ENCODE measurements at places on chromosomes 6 and 20.

GRCh38 chr6:99080191-99080590 is 132.4 kb upstream of the FBXL4 start:
- DNase-seq, result no peak

- no peak for DNase-seq
Measured at GRCh38 chr20:17142666-17143065, 84.2 kb upstream of the PCSK2 start.

DNA sequence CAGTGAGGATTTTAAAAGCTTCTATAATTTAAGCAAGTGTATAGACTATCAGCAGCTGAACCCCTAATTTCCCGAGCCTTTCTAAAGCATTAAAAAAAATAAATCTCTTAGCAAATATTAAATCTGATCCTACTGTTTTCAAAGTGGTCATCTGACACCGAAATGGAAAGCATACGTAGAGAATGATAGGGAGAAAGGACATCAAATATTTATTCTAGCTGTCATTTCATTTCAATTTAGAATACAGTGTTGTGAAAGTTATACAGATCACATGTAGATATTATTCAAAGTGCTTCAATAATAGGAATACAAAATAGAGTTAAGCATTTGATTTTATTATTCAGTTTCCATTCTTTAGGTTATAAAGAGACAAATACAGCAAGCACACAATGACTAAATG is 61.9 kb upstream of the PKIB start:
- no peak for DNase-seq

DNA sequence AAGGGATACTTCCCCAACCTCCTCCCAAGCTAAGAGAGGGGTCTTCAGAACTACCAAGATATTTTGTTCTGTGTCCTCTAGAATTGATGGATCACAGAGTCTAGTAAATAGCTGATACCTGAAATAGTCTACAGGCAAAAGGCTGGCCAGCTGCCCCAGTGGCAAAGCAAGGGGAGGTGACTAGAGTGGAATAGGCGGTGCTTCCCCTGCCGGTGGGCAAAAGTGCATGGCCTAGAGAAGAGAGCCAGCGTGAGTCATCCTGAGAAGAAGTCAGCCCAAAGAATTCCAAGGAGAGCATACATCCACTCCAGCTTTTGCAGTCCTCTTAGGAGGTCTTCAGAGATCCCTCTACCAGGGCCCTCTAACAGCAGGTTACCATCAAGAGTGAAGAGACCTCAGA is 14.7 kb downstream of the DPPA5 start:
- DNase-seq, result no peak

GRCh38 chr6:158642097-158642601 is 2.4 kb downstream of the DYNLT1 start:
- DNase-seq, result no peak

- DNase-seq, result no peak
Measured at GRCh38 chr6:124927806-124928205, 34.4 kb upstream of the RNF217 start.

DNA sequence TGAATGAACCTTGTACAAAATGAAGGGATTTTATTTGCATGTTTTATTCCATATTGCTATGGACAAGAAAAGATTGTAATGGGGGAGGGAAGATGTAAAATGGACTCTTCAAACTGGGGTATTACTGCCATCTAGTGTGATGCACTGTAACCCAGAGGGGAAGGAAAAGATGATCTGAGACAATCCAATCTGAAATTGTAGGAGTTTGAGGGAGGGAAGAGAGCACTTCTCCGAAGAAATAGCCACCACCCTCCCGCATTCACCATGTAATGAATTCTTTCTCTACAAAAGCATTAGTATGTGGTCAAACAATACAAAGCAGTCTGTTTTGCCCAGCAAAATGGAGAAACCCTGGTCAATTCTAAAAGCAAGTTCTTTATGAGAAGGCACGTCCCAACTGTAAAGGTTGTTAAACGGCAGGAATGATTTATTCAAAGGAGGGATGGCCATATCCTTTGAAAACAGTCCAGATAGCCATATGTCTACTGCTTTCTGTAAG is 679.5 kb upstream of the NRSN1 start:
- DNase-seq, result no peak

GRCh38 chr20:52426856-52427255 is 235.3 kb upstream of the ZFP64 start:
- no peak for DNase-seq

- DNase-seq, result no peak
Measured at GRCh38 chr6:37243816-37244370, 13.7 kb upstream of the TBC1D22B start.

DNA sequence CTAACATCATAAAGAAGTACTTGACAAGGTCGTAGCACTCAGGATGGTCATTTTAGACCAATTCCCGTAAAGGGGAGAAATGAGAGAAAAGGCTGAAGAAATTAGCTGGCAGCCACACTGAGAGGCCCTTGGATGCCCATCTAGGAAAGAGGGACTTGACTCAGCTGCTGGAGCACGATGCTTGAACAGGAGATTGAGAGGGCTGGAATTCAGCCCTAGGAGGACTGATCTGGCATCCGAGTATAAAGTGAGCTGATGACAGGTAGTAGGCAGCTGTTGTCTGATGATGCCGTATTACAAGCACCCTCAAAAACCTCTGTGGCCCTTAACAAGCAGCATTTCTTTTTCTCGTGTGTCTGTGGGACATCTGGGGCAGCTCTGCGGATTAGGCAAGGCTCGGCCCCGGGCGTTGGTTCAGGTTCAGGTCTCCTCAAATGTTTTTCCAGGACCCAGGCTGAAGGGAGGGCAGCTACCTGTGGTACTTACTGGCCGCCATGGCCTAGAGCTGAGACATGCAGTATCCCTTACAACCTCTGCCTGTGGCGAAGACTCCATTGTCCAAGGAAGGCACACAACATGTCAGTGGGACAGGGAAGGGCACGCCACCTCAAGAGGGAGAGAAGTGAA is 219.6 kb upstream of the SNX9 start:
- DNase-seq, result no peak

DNA sequence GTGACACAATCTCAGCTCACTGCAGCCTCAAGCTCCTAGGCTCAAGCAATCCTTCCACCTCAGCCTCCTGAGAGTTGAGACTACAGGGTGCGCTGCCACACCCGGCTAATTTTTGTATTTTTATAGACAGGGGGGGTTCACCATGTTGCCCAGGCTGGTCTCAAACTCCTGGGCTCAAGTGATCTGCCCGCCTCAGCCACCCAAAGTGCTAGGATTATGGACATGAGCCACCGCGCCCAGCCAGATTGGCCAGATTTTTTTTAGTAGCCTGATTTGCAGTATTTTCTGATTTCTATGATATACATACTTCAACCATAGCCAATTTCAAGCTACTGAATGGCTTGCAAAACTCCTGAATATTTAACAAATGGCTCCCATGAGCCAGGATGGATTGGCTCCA is 21.4 kb upstream of the DLGAP4 start:
- no peak for DNase-seq

DNA sequence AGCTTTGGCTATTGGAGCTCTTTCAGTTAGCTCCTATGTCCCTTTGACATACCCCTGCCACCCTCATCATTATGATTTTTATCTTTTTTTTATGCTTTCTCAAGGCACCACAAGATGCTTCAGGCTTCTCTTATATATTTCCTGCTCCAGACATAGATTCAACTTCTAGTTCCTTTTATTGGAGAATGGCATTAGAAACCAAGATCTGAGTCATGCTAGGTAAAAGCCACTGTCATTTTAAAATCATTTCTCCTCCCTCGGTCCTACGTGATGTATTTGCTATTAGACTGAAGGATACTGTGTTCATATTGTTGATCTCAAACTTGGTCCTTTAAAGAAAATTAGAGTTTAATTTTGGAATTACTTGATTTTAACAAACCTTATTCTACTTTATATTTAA is 8.3 kb downstream of the TENT5A start:
- DNase-seq, result no peak

GRCh38 chr6:4398791-4399190 is 263.4 kb upstream of the ECI2 start:
- DNase-seq, result no peak

DNA sequence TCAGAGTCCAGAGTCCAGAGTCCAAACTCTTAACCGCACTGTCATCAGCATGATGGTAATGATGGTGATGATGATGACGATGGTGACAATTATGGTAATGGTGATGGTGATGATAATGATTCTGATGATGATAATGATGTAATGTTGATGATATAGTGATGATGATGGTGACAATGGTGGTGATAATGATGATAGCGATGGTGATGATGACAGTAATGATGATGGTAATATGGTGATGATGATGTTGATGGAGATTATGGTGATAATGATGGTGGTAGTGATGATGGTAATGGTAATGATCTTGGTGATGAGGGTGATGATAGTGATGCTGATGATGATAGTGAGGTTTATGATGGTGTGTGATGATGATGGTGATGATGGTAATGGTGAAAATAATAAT is 367.8 kb upstream of the CDH4 start:
- no peak for DNase-seq

DNA sequence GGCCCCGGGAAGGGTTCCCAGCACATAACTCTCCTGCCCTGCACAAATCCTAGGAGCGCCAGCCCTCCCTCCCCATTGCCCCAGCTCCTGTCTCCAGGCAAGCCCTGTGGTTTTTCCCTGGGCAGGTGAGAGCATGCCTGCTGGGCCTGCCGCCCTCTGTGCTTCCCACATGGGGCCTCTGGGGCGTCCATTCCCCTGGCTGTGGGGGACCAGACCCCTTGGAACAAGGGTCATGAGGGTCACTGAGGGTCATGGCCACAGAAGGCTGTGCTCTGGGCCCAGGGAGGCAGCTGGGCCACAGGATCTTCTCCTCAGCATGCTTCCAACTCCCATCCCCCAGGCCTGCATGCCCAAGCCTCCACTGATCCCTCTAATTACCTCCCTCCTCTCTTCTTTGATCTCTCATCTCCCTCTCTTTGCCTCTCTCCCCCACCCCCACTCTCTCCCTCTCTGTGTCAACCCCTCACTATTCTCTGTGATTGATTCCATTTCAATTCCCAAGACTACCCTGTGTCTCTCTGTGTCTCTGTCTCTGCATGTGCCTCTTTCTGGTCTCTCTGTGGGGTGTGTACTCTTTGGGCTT is 6.1 kb downstream of the MDFI start:
- no peak for DNase-seq

DNA sequence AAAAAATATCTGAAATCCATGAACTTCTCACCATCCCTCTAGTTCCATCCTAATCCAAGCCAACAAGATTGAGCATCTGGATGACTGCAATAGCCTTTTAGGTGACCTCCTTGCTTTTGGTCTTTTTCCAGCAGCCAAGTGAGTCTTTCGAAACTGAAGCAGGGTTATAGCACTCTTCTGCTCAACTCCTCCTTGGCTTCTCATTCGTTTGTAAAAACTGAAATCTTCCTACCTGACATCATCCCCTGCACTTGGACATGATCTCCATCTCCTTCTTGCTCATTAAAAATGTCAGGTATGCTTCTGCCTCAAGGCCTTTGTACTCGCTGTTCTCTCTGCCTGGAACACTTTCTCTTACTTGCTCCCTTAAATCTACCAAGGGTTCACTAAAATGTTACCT is 46.0 kb downstream of the STX7 start:
- no peak for DNase-seq

GRCh38 chr20:62662422-62662821 is 20.1 kb downstream of the SLCO4A1 start:
- DNase-seq, result no peak

GRCh38 chr6:109795994-109796555 is 105.0 kb downstream of the FIG4 start:
- DNase-seq, result no peak

GRCh38 chr20:59673998-59674445 is 69.7 kb downstream of the PHACTR3 start:
- no peak for DNase-seq

GRCh38 chr6:167420858-167421766 is 96.2 kb downstream of the TTLL2 start:
- DNase-seq, result no peak

DNA sequence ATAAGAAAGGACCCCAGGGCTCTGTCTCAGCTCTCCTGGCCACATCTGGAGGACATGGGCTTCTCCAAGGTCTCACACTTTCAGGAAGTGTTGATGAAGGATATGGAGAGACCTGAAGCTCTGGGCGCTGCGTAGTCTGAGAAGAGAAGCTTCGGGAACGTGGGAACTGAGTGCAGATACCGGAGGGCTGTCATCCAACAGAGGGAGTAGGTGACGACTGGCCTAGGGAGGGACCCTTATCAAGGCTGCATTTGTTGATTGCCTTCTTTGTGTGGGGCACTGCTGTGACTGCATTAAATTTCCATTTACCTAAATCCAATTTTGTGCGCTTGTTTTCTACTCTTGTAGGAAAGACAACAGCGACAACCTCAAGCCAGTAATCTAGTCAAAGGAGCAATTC is 63.4 kb downstream of the PLG start:
- DNase-seq, result no peak

DNA sequence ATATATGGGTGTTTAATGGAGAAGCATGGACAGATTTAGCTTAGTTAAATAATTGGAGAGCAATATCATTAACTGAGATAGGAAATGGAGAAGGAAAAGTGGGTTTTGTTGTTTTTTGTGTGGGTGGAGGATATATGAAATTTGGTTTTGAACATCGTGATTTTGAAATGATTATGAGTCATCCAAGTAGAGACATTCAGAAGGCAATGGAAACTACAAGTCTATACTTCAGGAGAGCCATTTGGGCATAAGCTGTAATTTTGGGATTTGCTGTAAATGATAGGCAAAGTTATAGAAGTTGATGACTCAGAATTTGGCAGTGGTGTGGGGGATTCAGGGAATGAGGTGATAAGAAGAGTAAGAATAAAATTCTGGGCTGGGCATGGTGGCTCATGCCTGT is 27.4 kb upstream of the FAM135A start:
- DNase-seq, result no peak

- no peak for DNase-seq
Measured at GRCh38 chr6:112148103-112148502, 60.7 kb downstream of the FAM229B start.

- no peak for DNase-seq
Measured at GRCh38 chr20:53842301-53843099, 227.9 kb downstream of the BCAS1 start.

- no peak for DNase-seq
Measured at GRCh38 chr6:130810307-130811030, 16.7 kb upstream of the SMLR1 start.

GRCh38 chr20:34165018-34165619 is 53.1 kb upstream of the EIF2S2 start:
- DNase-seq, result no peak

DNA sequence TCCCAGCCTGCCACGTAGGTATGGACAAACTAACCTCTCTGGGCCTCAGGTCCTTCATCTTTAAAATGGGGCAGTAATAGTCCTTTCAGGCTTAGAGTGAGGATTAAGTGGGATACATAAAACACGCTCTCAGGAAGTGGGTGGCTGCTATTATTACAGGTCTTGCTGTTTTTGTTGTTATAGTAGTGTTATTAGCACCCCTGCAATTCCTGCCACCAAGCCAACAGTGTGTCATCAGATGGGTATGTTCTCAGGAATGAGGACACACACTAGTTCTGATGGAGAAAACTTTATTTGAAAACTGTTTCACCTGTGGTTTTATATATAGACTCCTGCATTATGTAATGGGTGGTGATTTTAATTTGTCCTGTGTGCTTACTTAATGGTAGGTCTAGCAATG is 131.7 kb downstream of the LRRC1 start:
- no peak for DNase-seq

- DNase-seq, result no peak
Measured at GRCh38 chr6:132907914-132908313, 93.5 kb downstream of the RPS12 start.

- no peak for DNase-seq
Measured at GRCh38 chr6:25963426-25964123, 973 bp downstream of the TRIM38 start.

- no peak for DNase-seq
Measured at GRCh38 chr6:134031696-134032255, 20.6 kb downstream of the SLC2A12 start.

- no peak for DNase-seq
Measured at GRCh38 chr6:134674562-134674961, 275.3 kb downstream of the ALDH8A1 start.

Data from GDM1 (cell line).